ENCODE measurements at places on chromosomes 1 and 21.

GRCh38 chr1:194076646-194077045, 890.2 kb upstream of the B3GALT2 start:
- DNase-seq: peak; percentile 60

DNA sequence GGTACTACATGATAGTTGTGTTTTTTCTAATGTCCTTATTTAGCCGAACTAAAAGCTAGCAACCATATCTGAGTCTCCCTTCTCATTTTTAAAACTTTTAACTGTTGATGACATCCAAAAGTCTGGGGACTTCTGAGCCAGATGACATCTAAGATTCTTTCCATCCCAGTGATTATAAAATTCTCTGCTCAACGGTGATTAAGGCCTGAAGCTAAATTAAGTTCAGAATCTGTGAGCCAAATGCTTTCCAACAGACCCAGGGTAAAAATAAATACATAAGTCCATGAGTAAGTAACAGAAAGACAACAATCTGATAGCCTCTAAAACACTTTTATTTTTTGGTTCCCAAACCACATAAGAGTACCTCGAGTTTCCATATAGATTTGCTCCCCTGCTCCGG, 13.1 kb upstream of the PTP4A2 start:
- DNase-seq: no peak

DNA sequence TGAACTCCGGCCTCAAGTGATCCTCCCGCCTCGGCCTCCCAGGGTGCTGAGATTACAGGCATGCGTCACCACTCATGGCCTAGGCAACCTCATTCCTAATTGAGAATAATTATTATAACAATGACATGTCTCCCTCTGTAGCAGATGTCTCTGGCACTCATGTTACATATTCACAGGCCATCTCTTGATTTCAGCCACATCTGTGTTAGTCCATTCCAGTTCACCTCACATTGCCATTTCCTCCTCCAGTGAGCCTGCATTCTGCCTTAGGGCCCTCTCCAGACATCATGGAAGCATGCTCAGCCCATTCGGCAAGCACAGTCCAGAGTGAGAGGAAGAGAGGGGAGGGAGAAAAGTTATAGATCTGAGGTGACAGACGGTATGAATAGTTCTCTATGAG, 32.5 kb downstream of the CDKN2C start:
- no peak for DNase-seq

DNA sequence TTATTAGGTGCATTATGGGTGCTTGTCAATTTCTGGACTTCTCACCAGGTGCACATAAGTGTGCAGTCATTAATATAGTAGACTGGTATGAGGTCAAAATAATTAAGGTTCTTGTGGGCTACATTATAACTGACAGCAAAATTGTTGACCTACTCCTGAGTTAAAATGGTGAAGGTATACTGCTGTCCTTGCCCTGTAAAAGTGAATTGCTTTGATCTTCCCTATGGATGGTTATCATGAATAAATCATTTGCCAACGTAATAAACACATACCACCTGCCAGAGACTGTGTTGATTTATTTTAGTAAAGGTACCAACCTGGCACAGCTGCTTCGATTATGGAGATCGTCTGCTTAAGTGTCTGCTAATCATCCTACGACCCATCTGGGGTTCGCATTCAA, 201.6 kb upstream of the KCNK2 start:
- DNase-seq: no peak

DNA sequence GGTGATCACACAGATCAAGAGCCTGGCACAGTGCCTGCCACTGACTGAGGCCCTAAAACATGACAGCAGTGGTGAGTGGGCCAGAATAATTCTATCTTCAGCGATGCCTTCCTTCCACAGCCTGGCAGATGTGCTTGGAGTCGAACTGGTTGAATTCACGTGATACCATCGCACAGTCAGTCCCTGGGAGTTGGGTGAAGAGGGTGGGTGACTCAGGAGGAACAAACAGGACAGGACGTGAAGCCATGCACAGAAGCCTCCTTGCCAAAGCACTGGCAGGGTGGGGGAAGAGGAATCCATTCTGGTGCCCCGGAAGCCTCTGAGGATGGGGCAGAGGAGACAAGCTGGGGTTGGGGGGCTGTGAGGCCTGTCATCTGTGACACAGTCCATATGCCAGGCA, 80.3 kb upstream of the WNT4 start:
- DNase-seq: no peak

GRCh38 chr1:37036667-37037053, 2.3 kb upstream of the GRIK3 start:
- DNase-seq: no peak

- DNase-seq: no peak
Observed at GRCh38 chr1:111208921-111209320, 8.5 kb upstream of the DENND2D start.

DNA sequence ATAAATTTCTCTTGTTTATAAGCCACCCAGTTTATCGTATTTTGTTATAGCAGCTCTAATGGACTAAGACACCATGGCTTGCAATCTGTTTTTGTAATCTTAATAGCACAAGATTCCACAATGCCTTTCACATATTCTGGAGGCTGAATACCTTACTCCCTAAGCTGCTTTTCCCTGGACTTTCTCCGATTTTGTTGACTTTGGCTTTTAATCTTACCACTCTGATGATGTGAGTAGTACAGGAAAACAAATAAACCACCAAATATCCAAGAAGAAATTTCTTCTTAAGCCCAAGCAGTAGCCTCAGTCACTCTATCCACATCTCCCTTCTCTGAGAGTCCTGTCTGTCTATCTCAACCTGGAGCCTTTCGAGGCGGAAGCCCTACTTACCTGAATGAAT, 838.6 kb downstream of the LTN1 start:
- DNase-seq: no peak

DNA sequence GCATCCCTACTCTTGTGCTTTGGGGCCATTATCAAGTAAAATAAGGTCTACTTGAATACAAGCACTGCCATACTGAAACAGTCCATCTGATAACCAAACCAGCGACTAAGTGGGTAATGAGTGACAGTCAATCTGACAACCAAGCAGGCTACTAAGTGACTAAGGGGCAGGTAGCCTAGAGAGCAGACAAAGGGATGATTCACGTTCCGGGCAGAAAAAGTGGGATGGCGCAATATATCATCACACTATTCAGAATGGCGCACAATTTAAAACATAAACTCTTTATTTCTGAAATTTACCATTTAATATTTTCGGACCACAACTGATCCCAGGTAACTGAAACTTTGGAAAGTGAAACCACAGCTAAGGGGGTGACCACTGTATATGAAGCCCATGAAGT, 17.7 kb downstream of the NGF start:
- DNase-seq: no peak

GRCh38 chr1:234837713-234838112, 227.7 kb upstream of the IRF2BP2 start:
- DNase-seq: no peak

GRCh38 chr21:31418377-31419001, 74.4 kb upstream of the TIAM1 start:
- DNase-seq: no peak

DNA sequence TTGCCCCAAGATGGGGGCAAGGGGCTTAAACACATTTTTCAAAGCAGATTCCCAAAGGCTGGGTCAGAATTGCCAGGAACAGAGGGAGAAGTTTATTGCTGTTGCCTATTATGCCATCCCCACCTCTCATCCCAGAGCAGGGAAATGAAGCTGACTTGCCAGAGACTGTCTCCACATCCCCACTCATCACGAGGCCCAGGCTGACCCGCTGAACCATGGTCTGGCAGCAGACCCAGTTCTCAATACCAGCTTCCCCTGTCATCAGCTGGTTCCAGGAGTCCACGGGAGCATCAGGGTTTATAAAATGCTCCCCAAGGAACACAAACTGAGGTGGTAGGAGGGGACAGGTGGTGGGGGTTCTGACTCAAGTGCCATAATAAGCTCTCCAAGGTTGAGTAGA, 605.9 kb downstream of the NPHP4 start:
- DNase-seq: no peak

DNA sequence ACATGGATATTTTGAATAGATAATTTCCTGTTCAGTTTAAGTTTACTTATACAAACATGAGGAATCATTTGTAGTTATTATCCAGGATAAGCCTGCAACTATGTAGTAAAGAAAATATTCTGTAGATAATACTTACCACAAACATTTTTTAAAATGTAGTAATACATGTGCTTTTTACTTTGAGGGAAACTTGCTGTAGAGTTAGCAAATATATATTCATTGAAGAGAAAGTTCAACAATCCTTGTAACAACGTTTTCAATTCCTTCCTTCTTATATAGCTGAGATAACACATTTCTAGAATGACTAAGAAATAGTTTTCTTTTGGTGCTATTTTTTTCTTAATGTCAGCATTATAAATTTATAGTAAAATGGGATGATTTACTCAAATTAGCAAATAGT, 664.6 kb upstream of the ADAMTS5 start:
- no peak for DNase-seq

- DNase-seq: no peak
Observed at GRCh38 chr1:110620250-110620615, 14.1 kb upstream of the KCNA2 start.

DNA sequence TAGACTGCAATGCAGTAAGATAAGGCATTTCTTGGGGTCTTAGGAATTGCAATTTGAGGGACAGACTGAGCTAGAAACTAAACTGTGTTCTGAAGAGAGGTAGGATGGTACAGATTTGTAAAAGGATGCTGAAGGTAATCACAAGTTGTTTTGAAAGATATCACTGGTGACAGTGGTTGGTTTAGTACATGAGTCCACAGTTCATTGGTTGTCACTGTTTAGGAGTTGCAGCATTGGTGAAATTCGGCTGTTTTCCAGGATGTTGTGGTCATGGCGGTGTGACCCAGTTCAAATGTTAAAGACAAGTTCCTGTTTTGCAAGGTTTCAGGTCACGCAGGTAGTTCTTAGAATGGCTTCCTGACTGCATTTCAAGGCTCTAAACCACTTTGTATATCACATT, 292.8 kb upstream of the B3GALT2 start:
- no peak for DNase-seq

DNA sequence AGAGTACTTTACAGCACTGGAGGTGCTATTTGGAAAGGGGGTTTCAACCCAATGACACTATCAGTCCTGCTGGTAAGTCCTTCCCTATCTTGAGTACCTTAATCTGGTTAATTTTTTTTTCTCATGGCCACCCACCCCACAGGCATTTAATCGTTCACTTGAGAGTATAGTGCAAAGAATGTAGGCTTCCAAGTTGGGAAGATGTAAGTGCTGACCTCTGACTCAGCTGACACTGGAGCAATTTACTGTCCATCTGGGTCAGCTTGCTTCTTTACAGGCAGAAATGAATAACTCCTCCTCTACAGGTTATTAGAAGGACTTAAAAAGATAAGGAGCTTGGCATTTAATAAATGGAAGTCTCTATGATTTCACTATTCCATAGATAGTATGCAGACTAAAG, 89.6 kb downstream of the AK5 start:
- peak; percentile 76 for DNase-seq

DNA sequence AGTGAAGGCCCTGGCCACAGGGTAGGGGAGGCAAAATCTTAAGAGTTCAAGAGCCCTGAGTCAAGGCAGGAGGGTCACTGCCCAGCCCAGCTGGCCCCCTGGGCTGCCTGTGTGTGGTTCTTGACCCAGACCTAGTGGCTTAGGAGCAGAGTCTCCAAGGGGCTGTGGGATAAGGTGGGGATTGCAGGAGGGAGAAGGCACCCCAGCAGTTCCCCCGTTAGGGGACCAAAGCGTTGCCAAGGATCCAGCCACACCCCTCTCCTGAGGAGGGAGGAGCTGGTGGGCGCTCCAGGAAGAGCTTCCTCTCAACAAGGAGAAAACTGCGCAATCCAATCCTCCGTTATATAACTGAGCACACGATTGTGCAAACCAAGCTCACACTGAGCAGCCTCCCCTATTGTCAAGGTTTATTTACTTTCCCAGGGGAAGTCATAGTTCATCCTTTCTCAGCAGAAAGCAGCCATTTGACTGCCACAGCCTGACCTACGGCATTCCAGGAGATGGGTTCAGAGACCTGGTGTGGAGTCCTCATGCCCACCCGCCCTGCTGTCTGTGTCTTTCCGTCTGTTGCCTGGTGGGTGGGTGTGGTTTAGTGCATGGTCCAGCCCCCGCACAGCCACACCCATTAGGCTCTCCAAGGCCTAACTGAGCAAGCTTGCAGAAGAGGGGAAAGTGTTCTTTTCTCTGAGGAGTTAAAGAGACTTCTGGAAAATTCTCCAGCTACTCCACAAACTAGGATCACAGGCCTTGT, 3.5 kb downstream of the EPHX1 start:
- peak; percentile 85 for DNase-seq

DNA sequence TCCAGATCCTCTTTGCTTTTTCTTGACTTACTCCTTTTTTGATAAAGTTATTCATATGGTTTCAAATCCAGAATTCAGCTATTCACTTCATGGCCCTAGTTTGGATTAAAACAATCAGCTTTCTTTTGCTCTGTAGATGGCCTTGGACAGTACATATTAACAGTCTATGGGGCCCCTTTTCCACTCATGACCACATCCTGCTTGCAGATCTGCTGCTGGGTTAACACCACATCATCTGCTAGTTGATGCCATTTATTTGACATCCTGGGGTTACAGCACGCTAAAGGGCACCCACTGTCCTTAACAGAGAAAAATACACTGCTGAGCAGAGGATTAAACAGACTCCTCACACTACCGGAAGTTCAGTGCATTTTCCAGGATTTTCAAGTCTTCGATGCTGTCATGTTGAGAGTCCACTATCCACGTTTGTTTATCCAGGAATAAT, 941 bp upstream of the IFI16 start:
- peak; percentile 71 for DNase-seq

GRCh38 chr1:112520166-112520565, 11.4 kb downstream of the WNT2B start:
- DNase-seq: no peak

DNA sequence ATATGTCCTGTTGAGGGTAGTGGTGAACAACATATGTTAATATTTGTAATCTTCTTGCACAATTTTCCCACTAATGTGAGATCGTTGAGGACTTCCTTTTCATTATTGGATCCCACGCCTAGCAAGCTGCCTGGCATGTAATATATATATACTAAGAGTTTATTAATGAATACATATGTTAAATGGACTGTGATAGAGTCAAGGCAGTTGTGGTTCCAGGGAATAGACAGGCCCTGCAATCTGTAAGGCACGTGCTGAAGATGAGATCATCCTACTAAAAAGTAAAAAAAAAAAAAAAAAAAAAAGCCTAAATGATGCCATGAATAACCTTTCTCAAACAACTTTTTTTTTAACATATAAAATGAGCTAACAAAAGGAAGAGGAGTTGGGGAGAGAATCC, 28.9 kb downstream of the PLPPR5 start:
- DNase-seq: no peak

- DNase-seq: no peak
Observed at GRCh38 chr1:240287722-240288121, 196.0 kb downstream of the FMN2 start.

DNA sequence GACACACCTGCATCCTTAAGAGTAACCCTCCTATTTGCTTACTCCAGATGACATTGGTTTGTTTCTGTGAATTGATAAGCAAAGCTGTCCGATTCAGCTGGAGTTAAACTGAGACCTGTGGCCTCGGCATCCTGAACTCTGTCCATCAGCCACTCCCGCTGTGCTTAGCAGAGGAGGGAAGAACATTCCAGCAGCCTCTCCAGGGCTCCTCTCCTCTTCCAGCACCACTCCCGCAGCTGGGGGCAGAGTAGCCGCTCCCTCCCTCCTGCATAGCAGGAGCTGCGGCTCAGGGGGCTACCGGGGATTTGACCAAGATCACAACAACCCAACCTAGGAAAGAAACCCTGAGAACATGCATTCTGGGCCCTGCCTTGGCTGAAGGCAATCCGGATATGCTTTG, 8.8 kb downstream of the LRRC38 start:
- DNase-seq: no peak
